Transverse colon (tissue), 4 donors: ENCODE measurements at places on chromosomes 12 and 14. TPM values are rescaled to one million over a fixed set of nuclear protein-coding genes. Genes with fewer than 3 reads are reported as not detected.
A peak's percentile ranks its signal among the peaks of the same experiment; 100 is the strongest.

GRCh38 chr12:21330682-21331253 lies 3.9 kb downstream of the SLCO1A2 start:
- H3K4me1 ChIP-seq = no peaks in the 10 kb centered on the region
- no peaks in the 10 kb centered on the region for H3K27me3 ChIP-seq
- H3K27ac ChIP-seq = no peak overlapping the region
- H3K4me3 ChIP-seq = no peak overlapping the region

Gene UBR7
- total RNA-seq = 19.1 TPM

Gene TMEM233
- total RNA-seq = not detected

- DNase-seq = no peak
- no peak overlapping the region for H3K4me3 ChIP-seq
- no peaks in the 10 kb centered on the region for H3K4me1 ChIP-seq
Observed at GRCh38 chr12:129186952-129187351, 333.7 kb downstream of the GLT1D1 start.

DNA sequence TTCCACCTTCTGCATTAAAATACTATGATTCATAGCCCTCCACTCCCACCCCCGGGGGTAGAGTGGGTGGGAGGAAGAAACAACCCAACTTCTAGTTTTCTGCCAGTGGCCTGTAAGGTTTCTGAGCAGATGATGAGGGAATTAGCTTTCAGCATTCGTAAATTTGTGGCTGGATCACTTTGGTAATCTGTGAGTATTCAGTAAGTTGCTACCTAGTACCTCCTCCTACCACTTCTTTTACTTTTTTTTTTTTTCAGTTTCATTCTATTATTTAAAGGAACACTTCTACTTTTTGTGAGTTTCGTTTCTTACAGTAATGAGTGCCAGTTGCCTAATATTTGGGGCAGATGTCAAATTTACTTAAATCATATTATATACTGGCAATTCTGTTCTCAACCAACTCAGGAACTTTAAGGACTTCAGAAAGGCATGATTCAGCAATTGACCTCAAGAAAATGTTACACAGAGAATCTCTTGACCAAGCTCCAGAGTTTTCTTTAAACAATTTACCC lies 42.4 kb upstream of the EMP1 start:
- DNase-seq = no peak
- no peak overlapping the region for H3K27ac ChIP-seq
- H3K36me3 ChIP-seq = no peaks in the 10 kb centered on the region
- H3K4me1 ChIP-seq = no peaks in the 10 kb centered on the region

- H3K4me3 ChIP-seq = no peak overlapping the region
- no peak overlapping the region for H3K27ac ChIP-seq
- H3K4me1 ChIP-seq = peaks cover 7% of the 10 kb centered on the region
- H3K27me3 ChIP-seq = no peaks in the 10 kb centered on the region
- no peaks in the 10 kb centered on the region for H3K36me3 ChIP-seq
- no peak for DNase-seq
Observed at GRCh38 chr12:123621619-123622530, 11.6 kb downstream of the EIF2B1 start.

DNA sequence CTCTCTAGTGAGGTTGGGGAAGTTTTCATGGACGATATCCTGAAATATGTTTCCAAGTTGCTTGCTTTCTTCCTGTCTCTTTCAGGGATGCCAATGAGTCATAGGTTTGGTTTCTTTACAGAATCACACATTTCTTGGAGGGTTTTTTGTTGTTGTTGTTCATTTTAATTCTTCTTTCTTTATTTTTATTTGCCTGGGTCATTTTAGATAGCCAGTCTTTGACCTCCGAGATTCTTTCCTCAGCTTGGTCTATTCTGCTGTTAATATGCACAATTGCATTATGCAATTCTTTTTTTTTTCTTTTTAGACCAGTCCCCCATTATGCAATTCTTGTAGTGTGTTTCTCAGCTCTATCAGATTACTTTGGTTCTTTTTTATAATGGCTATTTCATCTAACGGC lies 338.9 kb downstream of the AEBP2 start:
- H3K27ac ChIP-seq = no peak overlapping the region
- no peak for DNase-seq
- no peaks in the 10 kb centered on the region for H3K27me3 ChIP-seq
- no peak overlapping the region for H3K4me3 ChIP-seq

Gene VWF
- 51.3 TPM for total RNA-seq

GRCh38 chr14:73785834-73786635 lies 65.6 kb upstream of the PTGR2 start:
- H3K36me3 ChIP-seq = no peaks in the 10 kb centered on the region
- no peaks in the 10 kb centered on the region for H3K27me3 ChIP-seq
- peak overlapping the region; percentile 99 for H3K27ac ChIP-seq

GRCh38 chr12:27780612-27781408 lies 774 bp upstream of the MANSC4 start:
- peak overlapping the region; percentile 95 for H3K4me3 ChIP-seq
- no peaks in the 10 kb centered on the region for H3K27me3 ChIP-seq
- DNase-seq = peak; percentile 25
- peak overlapping the region; percentile 93 for H3K27ac ChIP-seq

DNA sequence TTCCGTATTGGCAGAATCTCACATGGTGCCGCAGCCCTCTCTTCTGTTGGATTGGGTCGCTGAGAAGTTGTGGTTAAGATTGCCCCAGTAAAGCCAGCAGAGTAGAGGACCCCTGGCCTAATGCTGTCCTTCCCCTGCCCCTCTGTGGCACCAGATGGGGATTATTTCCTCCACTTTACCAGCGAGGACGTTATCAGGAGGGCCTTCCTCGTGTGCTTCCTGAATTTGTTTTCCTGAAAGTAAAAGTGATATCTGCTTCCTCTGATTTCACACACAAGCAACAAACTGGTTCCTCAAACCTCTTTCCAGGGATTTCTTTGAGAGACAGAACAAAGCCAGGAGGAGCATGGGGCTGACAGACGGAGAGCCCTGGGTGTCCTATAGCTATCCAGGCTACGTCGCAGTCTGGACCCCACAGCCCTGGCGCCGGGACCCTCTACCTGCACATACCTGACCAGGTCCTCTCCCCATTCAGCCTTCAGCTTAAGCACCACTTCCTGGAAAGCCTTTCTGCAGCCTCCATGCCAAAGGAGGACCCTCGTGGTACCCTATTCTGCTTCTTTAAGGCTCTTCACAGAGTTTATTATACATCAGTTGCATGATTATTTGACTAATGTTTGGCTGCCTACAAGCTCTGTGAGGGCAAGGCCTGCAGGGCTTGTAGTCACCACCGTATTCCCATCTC lies 314.8 kb upstream of the FKBP4 start:
- H3K27me3 ChIP-seq = no peaks in the 10 kb centered on the region
- no peaks in the 10 kb centered on the region for H3K36me3 ChIP-seq
- no peak for DNase-seq
- H3K27ac ChIP-seq = no peak overlapping the region

- H3K36me3 ChIP-seq = no peaks in the 10 kb centered on the region
- no peak overlapping the region for H3K27ac ChIP-seq
- no peak overlapping the region for H3K4me3 ChIP-seq
- peaks cover 6% of the 10 kb centered on the region for H3K4me1 ChIP-seq
- no peak for DNase-seq
Observed at GRCh38 chr12:89936631-89937030, 228.0 kb upstream of the ATP2B1 start.

Gene DNAI7
- not detected for total RNA-seq

Gene KLHDC1
- total RNA-seq = 8.3 TPM

Gene KCNK13
- not detected for total RNA-seq

Gene OR6C2
- total RNA-seq = not detected

Gene KRT78
- not detected for total RNA-seq

DNA sequence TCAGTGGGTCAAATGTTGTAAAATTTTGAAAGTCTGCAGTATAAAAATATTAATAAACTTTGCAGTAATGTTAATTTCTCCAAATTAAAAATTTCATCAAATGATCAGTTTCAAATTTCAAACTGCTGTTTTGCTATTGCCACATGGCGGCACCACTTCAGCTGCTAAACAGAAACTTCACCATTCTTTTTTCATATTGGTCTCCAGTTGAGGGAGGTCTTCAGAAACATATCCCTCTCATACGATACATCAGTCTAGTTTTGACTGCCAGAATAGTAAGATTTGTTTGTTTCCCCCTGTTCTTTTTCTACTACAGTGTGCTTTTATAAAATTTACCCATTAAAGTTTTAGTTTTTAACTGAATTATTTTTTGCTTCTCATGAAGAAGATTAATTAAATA lies 4.2 kb upstream of the TRHDE start:
- H3K36me3 ChIP-seq = no peaks in the 10 kb centered on the region
- H3K27me3 ChIP-seq = peaks cover 39% of the 10 kb centered on the region
- DNase-seq = no peak
- peaks cover 10% of the 10 kb centered on the region for H3K4me1 ChIP-seq
- no peak overlapping the region for H3K27ac ChIP-seq

Gene EML1
- total RNA-seq = 16.8 TPM

Gene TMPRSS12
- total RNA-seq = not detected

DNA sequence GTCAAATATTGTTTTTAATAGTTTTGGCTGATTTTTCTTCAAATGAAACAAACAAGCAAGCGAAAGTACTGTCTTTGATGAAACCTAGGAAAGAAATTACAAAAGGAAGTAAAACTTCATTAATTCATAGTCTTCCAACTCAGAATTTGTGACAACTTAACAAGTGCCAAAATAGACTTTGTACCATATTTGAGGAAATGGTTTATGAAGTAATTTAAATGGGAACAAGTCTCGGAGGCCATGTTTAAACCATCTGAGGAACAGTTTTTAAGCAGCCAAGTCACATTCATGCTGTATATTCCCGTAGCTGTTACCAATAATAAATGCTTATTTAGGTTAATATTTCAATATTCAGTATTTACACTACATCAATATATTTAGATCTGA lies 745 bp upstream of the ARHGDIB start:
- peak overlapping the region; percentile 76 for H3K27ac ChIP-seq
- H3K4me1 ChIP-seq = no peaks in the 10 kb centered on the region
- DNase-seq = no peak
- no peaks in the 10 kb centered on the region for H3K27me3 ChIP-seq
- H3K36me3 ChIP-seq = no peaks in the 10 kb centered on the region

DNA sequence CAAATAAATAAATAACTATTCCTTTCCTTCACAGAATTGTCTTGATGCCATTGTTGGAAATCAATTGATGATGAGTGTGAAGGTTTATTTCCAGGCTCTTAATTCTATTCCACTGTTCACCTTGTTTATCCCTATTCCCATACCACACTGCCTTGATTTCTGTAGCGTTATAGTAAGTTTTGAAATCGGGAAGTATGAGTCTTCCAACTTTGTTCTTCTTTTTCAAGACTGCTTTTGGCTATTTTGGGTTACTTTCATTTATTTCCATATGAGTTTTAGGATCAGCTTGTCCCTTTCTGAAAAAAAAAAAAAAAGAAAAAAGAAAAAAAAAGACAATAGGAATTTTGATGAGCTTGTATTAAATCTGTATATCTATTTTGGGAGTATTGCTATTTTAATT lies 9.3 kb upstream of the CDK2AP1 start:
- H3K27me3 ChIP-seq = no peaks in the 10 kb centered on the region
- H3K36me3 ChIP-seq = no peaks in the 10 kb centered on the region
- no peak for DNase-seq
- no peaks in the 10 kb centered on the region for H3K4me1 ChIP-seq
- H3K4me3 ChIP-seq = no peak overlapping the region
- no peak overlapping the region for H3K27ac ChIP-seq

DNA sequence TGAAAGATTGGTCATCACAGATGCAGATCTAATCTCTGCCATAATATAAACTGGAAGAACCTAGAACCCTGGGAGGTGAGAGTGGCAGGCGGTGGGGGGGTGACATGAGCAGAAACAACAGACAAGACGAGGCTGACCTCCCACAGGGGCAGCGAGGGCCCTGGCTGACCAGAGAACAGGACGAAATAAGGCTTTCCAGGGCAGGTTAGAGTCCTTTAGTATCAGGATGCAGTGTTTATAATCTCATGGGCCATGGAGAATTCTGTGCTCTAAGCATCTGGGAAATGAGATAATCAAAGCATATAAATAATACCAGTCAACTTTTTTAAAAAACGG lies 102.7 kb upstream of the BCL2L14 start:
- no peaks in the 10 kb centered on the region for H3K27me3 ChIP-seq
- no peak for DNase-seq
- H3K36me3 ChIP-seq = no peaks in the 10 kb centered on the region
- H3K4me1 ChIP-seq = no peaks in the 10 kb centered on the region
- no peak overlapping the region for H3K27ac ChIP-seq
- H3K4me3 ChIP-seq = no peak overlapping the region

Gene PLEK2
- 61.1 TPM for total RNA-seq

Gene PRPH
- 12.8 TPM for total RNA-seq

Gene NTS
- total RNA-seq = not detected

Gene KRT7
- 0.75 TPM for total RNA-seq

Gene LTB4R2
- 6.6 TPM for total RNA-seq

GRCh38 chr12:3838076-3838475 lies 35.1 kb downstream of the PARP11 start:
- no peaks in the 10 kb centered on the region for H3K27me3 ChIP-seq
- H3K36me3 ChIP-seq = no peaks in the 10 kb centered on the region
- H3K4me1 ChIP-seq = no peaks in the 10 kb centered on the region
- H3K4me3 ChIP-seq = no peak overlapping the region

GRCh38 chr14:87698481-87698880 lies 294.5 kb downstream of the GALC start:
- no peak overlapping the region for H3K27ac ChIP-seq
- no peaks in the 10 kb centered on the region for H3K27me3 ChIP-seq
- no peak overlapping the region for H3K4me3 ChIP-seq
- no peak for DNase-seq

DNA sequence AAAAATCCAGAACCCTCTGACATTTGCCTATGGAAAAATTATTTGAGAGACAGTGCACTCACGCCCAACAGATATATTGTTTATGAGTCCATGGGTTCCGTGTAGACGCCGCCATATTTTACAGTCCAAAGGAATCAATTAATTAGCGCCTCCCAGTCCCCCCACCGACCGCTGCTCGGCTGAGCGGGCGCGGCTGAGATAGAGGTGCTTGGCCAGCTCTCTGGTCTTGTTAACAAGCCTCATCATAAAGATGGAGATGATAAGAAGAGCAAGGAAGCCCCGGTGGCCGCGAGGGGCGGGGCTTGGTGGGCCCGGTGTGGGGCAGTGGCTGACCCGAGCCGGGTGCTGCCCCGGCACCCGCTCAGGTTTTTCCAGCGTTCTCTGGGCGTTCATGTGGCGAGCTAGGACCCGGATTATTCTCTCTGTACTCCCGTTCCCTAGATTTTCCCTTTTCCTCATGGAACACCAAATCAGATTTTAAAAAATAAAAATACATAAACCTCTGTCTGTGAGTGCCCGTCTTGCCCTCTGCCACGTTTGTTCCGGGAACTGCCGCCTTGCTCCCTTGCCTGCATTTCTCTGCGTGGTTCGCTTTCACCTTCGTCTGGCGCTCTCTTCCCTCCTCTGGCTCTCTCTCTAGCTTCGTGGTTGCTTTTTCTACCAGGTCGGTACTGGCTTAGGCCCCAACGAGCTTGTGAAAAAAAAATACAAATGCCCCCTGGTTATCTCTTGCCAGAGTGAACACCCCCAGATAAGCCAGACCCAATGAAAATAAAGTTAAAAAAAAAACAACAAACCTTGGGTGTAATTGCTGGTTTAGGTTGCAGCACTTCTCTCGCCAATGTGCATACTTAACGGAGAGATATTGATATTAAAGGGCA lies 9.0 kb downstream of the HOXC12 start:
- H3K27ac ChIP-seq = no peak overlapping the region
- no peak for DNase-seq
- H3K27me3 ChIP-seq = peaks cover 100% of the 10 kb centered on the region

Gene FOXA1
- total RNA-seq = 53.2 TPM

GRCh38 chr12:104498211-104498801 lies 41.6 kb downstream of the CHST11 start:
- no peak overlapping the region for H3K27ac ChIP-seq
- H3K27me3 ChIP-seq = no peaks in the 10 kb centered on the region
- no peak for DNase-seq
- no peak overlapping the region for H3K4me3 ChIP-seq
- H3K36me3 ChIP-seq = no peaks in the 10 kb centered on the region
- peaks cover 30% of the 10 kb centered on the region for H3K4me1 ChIP-seq
